ENCODE measurements at places on chromosomes 3 and 15.
A peak's percentile ranks its signal among the peaks of the same experiment; 100 is the strongest.

- DNase-seq, result peak; percentile 82
Observed at GRCh38 chr3:189148081-189148507, 23.7 kb upstream of the TPRG1 start.

- DNase-seq, result no peak
Observed at GRCh38 chr3:128598884-128599664, 51.5 kb downstream of the RPN1 start.

GRCh38 chr3:89300526-89300925 lies 193.1 kb downstream of the EPHA3 start:
- peak; percentile 12 for DNase-seq

GRCh38 chr3:137300703-137301102 lies 342.9 kb downstream of the IL20RB start:
- no peak for DNase-seq

DNA sequence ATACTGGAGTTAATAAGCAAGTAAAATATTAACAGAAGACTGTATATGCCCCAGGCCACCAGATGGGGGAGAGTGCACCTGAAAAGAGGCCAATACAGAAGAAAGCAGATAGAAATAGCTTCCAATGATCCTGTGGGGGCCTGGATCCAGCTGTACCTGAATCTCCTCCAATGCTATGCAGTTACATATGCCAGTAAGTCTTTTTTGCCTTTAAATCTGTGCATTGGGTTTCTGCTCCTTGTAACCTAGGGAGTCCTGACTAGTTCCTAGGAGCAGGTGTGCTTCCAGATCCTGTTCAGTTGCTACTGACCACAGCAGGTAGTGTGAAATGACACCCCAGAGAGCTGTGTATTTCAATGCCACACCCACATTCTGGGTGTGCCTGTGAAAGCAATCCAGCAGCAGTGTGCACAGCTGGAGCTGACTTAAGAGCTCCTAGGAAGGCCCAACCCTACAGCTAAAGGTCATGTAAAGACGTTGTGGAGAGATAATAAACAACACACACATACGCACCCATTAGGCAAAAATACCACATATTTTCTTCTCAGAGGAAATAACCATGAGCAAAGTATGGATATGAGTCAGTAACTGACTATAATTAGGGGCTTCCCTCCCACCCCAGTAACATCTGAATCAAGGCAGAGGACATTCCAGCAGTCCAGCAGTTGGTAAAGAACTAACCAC lies 62.2 kb upstream of the AKAP13 start:
- peak; percentile 67 for DNase-seq

GRCh38 chr3:23856286-23856685 lies 50.5 kb downstream of the UBE2E1 start:
- no peak for DNase-seq

GRCh38 chr15:40815042-40815698 lies 7.9 kb upstream of the DNAJC17 start:
- no peak for DNase-seq

DNA sequence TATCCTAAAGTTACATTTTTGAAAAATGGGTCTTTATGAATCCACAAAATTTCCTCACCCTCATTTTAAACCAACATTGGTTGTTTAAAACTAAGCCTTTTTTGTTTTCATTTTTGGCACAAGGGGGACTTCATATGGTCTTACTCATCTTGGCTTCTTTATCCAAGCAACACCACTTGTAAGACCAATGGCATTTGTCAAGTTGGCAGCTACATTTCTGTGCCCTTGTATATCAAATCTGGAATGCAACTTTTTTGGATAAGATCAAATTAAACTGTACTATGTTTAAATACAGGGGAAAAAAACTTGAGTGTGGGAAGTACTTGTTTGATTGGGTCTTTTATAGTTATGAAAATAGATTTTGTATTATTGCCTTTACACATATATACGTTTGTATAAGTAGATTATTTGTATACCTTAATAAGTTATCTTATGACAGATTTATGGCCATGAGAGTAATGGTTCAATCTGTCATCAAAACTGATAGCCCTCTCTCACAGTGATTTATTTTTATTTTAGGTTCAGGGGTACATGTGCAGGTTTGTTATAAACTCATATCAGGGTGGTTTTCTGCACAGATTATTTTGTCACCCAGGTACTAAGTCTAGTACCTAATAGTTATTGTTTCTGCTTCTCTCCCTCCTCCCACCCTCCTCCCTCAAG lies 43.4 kb downstream of the GPR160 start:
- no peak for DNase-seq

GRCh38 chr3:185397676-185398075 lies 34.7 kb downstream of the MAP3K13 start:
- DNase-seq, result no peak

DNA sequence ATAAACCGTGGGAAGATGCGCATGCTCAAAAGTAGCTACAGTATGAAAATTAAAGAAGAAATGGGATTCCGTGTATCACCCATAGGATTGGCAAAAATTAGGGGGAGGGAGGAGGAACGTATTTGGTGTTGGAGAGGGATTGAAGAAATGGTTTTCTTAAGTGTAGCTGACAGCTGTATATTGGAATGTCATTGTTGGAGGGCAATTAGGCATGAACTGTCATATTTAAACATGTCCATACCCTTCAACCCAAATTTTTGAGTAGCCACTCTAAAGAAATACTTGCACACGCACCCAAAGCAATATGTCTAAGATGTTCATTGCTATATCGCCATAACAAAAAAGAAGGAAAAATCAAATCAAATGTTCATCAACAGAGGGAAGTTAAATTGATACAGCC lies 144.7 kb downstream of the TLE3 start:
- DNase-seq, result no peak

DNA sequence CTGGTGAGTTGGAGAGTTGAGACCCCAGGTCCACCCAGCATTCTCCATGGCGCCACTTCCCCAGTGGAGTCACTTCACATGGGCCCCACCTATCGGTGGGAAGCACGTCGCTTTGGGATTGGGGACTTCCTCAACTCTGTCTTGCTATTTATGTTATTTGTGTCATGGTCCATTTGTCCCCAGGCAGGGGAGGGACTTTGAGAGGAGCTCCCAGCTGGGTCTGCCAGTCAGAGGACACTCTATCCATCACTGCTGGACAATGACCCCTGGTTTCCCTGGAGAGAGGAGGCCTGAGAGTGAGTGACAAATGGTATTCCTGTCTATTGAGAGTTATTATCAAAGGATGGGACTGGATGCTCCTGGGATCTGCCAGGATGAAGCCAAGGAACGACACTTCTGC lies 127.6 kb downstream of the RAB11A start:
- DNase-seq, result no peak

DNA sequence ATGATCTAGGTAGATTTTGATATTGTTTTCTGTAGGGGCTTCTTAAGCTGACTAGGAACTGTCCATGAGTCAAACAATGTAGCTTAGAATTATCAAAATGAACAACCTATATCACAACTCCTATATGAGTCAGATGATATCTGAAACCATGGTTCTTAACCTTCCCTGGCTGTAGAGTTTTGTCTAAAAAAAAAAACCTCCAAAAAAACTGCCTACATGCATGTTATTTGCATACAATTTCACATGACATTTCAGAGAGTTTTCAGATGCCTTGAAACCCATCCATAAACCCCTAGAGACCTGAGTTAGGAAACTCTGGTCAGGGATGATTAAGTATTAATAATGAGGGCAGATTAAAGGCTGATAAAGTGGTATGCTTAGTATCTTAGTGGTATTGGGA lies 157.0 kb downstream of the CHST2 start:
- DNase-seq, result no peak

- no peak for DNase-seq
Observed at GRCh38 chr15:57824186-57824585, 117.7 kb downstream of the POLR2M start.

DNA sequence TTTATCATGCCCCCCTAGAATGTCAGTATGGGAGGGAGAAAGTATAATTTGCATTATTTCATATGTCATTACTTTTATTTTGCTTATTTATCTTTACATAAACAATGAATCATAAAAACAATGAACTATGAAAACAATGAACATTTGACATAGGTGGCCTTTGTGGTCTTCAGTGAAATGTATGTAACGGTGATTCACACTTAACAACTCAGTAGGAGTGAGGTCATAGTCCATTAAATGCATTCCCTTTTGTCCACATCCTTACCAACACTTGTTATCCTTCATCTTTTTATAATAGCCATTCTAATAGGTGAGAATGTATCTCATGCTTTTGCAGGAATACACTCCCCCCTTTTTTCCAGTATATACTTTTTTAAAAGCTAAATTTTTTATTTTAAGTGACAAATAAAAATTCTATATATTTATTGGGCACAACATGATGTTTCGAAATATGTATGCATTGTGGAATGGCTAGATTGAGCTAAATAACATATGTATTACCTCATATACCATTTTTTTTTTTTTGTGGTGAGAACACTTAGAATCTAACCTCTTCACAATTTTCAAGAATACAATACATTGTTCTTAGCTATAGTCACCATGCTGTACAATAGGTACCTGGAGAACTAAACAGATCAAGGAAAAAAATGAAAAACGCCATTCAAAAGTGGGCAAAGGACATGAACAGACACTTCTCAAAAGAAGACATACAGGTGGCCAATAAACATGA lies 189.5 kb downstream of the WDR72 start:
- DNase-seq, result peak; percentile 43
